ENCODE measurements at places on chromosomes 1 and 21.

- no peak for DNase-seq
These were observed 27.6 kb downstream of the C2CD2 start for GRCh38 chr21:41926117-41926806.

DNA sequence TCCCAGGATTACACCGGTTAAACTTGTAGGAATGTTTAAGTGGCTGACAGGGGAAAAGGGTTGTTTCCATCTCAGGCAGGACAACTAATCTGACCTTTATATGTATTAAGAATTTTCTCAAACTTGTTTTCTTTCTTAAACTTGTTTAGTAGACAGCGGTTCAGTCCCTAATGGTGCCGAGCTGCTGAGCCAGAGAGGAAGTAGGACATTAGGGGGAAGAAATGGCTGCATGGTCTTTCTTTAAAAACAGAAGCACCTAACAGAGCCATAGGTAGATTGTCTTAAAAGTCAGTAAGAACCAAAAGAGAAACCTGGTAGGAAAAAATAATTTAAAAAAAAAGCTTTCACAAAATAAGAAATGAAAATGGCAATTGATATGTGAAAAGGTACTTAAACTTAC, 3.3 kb downstream of the GBP4 start:
- no peak for DNase-seq

DNA sequence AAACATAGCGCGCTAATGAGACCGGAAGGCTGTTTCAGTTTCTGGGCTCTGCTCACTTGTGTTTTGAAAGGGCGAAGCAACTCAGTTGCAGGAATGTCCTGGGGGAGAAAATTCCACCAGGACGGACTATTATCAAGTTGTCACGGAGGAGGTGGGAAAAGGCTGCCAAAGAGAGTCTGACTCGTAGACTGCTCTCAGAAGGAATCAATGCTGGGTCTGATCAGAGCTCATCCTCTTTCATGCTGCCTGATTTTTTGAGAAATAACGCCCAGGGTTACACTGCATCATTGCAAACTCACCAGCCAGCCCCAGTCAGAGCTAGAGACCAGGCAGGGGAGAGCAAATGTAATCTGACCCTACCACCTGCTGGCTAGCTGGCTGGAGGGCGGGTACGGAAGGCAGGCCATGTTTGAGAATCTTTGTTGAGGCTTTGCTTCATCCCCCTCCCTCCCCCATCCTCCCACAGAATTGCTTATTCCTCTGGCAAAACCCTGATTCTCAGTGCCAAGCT, 36.4 kb upstream of the BCL9 start:
- DNase-seq, result no peak

- no peak for DNase-seq
These were observed 21.9 kb downstream of the DPYD start for GRCh38 chr1:97898948-97899347.

DNA sequence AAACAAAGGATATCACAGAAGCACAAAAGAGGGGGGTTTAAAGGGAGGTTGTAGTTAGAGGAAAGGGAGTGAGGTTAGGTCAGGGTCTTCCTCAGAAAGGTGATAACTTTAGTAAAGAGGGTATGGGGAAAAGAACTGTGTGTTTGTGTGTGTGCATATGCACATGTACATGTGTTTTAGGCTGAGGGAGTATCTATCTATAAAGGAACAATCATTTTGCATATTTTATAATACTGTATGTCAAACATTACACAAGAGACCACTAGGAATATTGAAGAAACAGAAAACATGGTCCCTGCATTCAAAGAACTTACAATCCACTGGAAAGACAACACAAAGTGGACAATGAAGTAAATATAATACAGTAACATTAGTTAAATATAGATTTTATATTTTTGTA, 132.2 kb downstream of the ACBD6 start:
- no peak for DNase-seq

DNA sequence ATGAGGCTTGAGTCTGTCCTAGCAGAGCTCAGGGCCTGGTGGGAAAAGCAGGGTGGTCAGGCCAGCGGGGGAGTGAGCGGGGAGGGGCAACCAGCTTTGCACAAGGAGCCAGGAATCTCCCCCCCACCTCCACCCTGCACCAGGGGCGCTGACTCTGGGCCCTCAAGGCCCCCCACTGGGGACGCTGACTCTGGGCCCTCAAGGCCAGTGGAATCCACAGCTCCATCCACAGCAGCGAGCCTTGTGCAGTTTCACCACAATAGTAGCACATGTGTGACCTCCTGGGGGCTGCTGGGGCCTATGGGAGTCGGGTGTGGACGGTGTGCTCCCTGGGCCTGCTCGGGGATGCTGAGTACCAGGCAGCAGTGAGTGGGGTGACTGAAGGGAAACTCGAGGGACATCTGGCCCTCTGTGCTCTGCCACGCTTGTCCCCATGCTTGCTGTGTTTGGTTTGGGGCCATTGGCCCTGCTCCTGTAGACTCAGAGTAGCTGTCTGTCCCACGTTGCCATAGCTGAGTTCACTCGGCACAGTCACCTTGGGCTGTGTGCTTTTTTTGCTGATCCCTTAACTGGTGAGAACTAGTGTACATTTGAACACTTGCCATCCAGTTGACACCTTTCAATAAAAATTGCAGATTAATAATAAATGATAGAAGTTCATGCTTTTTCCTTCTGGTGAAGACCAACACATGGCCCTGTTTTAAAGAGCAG, 89.2 kb downstream of the ADARB1 start:
- DNase-seq, result no peak

DNA sequence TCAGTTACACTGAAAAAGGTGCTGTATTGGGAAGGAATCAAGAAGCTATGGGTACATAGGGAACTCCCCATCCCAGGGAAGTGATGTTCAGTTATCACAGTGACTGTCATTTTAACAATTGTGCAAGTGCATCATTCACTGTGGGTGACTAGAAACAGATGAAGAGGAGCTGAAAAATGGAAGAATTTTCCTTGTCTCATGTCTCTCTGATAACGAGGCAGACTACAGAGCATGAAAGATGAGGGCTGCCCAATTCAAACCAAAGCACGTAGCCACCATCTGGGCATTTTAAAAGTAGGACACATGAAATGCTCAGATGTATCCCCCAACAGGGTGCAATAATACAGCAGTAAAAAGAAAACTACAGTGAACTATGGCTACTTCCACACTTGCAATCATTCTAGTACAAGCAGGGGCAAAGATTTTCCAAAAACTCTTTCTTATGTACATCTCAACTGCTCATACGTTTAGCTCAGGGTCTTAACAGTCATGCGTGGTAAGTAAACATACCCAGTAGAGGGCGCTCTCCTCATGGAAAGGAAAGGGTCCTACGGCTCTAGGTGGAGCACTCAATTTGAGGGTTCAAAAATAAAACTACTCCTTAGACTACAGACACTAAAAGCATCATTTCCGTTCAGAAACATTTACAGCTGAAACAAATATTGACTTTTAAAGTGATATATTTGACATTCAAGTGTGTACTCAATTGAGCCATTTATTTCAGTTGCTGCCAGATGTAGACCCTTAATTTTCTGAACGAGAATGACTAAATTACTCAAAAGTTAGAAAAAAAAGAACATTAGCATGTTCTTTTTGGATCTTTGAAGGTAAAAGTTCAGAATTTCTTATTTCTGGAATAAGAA, 143.2 kb downstream of the KCTD3 start:
- no peak for DNase-seq

DNA sequence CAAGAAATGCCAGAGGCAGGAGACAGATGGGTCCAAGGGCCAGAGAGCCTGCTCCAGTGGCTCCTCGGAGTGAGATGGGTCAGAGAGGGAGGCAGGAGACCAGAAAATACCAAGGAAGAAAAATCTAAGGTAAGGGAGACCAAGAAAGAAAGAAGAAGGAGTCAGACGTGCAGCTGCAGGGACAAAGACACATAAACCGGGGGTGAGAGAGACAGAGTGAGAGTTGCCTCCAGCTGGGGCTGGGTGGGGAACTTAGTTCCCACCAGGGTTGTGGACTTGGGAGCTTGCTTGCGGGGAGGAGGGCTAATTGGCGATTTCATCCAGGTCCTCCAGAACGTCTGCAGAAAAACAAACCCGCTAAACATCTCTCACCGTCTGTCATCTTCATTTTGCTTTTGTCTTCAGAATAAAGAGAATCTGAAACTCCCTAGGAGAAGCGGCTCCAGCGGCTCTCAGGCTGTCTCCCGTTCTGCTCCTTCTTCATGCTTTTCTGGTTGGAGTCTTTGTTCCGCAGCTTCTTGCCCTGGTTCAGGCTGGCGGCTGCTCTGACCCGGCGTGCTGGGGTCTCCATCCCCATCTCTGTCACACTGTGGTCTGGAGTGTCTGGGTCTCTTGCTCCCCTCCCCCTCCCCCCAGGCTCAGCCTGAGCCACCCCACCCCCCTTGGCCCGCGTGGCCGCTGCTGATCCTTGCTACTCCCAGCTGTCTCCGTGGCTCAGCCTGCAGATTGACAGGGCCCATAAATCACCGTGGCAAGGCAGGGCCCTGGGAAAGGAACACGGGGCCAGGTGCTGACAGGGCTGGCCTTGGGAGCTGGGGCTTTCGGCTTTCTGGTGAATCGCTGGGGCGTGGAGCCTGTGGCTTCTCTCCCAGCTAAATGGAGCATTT, 66.6 kb downstream of the UBIAD1 start:
- DNase-seq, result no peak

DNA sequence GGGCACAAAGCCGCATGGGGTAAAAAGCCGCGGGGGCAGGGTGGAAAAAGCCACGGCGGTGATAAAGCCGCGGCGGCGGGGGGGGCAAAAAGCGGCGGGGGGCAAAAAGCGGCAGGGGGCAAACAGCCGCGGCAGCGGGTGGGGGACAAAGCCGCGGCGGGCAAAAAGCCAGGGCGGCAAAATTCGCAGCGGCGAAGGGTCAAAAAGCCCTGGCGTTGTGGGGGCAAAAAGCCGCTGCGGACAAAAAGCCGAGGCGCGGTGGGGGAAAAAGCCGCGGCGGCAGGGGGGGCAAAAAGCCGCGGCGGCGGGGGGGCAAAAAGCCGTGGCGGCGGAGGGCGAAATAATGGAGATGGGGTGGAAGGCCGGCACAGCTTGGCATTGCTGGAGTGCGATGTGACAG, 3902.9 kb downstream of the SRGAP2C start:
- no peak for DNase-seq

- no peak for DNase-seq
These were observed 133.1 kb upstream of the DUSP10 start for GRCh38 chr1:221875004-221875330.

DNA sequence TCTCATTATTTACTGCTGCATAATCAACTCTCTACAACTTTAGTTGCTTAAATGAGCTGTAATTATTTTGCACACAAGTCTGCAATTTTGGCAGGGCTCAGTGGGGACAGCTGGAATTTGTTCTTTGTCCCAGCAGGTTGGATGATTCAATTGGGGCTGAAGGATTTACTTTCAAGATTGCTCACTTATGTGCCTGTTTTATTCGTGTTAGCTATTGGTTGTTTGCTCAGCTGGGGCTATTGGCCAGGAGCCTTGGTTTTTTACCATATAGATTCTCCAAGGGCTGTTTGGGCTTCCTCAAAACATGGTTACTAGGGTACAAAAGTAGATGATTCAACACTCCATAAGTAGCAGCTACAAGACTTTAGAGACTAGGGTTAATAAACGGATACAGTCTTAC, 13.4 kb downstream of the OR10R2 start:
- DNase-seq, result no peak

- DNase-seq, result no peak
These were observed 39.9 kb downstream of the SPATA46 start for GRCh38 chr1:162336621-162337285.

DNA sequence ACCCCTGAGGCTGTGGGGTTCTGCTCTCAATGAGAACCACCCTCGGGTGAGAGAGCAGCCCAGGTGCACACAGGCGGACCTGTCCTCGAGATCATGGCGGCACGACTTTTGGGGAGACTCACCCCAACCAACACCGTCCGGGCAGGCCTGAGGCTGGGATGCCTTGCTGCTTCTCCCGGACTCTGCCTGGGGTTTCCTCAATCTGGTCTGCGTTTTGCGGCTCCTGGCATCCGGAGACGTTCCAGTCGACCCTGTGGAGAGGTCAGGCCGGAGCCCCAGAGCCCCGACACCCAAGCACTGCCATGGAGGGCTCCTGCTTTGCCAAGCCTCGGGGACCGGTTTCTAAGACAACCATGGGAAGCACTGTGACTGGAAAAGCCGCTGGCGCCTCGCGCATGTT, 3879.7 kb downstream of the SRGAP2C start:
- no peak for DNase-seq

GRCh38 chr1:37629008-37629407, 5.7 kb downstream of the RSPO1 start:
- no peak for DNase-seq

- no peak for DNase-seq
These were observed 19.9 kb downstream of the SLC19A1 start for GRCh38 chr21:45522381-45522780.

GRCh38 chr1:46599059-46599970, 4.8 kb downstream of the MKNK1 start:
- DNase-seq, result no peak

DNA sequence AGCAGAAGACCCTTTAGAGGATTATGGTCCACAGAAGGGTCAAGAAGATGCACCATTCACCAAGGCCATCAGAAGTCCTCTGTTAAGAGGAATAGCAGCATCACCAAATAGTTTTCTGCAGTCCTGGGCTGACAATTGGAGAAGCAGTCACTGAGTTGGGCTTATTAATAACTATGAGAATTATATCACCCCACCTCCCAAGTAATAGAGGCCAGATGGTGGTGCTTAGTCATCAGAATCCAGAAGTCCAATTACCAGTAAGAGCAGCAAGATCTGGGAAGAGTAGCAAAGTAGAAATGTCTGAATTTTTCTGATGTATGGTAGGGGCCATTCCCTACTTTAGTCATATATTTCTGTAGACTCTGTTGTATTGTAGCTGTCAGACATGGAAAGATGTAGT, 6.1 kb upstream of the PSMA5 start:
- no peak for DNase-seq

GRCh38 chr1:30414851-30415165, 308.6 kb downstream of the MATN1 start:
- no peak for DNase-seq

- no peak for DNase-seq
These were observed 13.8 kb downstream of the RASSF5 start for GRCh38 chr1:206521127-206521526.

- no peak for DNase-seq
These were observed 135.7 kb upstream of the ZC3H12A start for GRCh38 chr1:37338658-37339057.

- no peak for DNase-seq
These were observed 73.4 kb downstream of the SCCPDH start for GRCh38 chr1:246797597-246797996.

GRCh38 chr21:27806281-27806680, 839.4 kb upstream of the ADAMTS5 start:
- DNase-seq, result no peak

DNA sequence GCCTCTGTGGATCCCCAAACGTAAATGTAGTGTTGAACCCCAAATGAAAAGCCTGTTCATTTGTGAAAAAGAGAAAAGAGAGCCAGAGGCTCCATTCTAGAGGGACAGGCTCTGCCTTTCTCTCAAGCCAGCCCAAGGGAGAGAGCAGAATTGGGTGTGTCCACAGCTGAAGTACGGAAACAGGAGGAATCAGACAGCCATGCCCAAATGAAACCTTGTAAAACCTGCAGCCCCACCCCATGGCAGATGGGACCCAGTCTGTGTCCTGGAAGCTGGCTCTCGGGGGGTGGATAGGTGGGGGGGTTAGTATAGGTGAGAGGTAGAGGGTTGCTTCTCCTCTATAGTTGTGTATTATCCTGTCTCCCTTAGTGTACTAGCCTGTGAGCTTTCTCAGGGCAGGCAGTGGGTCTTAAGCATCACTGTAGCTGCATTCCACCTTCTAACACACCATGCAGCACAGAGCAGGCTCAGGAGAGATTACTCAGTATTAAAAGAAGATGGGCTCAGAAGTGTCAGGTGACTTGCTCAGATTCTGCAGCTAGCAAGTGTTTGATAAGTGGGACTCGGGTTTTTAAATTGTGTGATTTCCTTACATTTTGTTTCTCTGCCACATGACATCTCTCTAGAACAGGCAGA, 67.4 kb upstream of the SIPA1L2 start:
- DNase-seq, result no peak

All from C1 segment of cervical spinal cord (tissue), 14 donors.